Stimulated activated CD4-positive, alpha-beta T cell treated with anti-CD3 and anti-CD28 coated beads, Interleukin-4, amount 100 ng/mL, for 48 hours (primary cell): ENCODE measurements at places on chromosomes 7 and 10.

DNA sequence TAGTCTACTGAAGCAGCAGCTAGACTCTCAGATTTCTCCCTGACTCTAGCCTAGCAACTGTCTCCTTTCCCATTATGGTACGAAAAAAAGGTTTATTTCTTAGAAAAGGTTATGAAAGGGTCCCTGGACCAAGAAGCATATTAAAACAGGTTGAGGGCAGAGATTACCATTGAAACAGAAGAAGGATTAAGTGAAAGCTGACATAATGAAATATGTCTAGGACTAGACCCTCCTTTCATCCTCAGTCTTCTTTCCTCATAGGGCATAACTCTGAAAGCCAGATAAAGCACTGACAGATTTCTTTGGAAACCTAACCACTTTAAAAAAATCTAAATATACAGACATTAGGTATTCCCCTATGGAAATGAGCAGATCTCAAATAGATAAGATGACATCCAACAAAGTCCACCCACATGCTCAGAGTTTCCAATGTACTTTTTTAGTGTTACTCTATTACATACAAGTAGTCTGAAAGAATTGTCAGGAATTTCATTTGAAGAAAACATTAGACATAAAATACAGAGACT, 58.6 kb downstream of the JMJD1C start:
- DNase-seq: no peak

DNA sequence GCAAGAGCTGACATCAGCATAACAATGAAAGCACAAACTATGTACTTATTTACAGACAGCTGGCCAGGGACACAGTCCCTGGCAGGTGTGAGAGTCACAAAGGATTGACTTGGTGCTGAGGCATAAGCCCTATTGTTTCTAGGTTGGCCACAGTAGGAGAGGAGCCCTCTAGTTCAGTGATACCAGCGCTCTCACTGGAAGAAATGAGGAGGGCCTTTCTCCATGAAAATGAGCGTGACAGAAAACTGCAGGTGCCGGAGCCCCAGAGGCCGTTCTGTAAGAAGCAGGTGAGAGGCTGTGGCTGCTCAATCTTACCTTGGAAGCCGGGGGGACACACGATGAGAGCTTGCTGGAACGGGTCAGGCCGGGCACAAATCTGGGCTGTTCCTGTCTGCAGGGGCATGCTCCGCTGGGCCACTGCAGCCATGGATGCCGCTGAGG, 90.5 kb downstream of the CLEC2L start:
- DNase-seq: no peak

- no peak for DNase-seq
Measured at GRCh38 chr10:115857856-115858255, 415.1 kb downstream of the GFRA1 start.

- DNase-seq: no peak
Measured at GRCh38 chr7:158945519-158945918, 89.2 kb downstream of the DYNC2I1 start.

DNA sequence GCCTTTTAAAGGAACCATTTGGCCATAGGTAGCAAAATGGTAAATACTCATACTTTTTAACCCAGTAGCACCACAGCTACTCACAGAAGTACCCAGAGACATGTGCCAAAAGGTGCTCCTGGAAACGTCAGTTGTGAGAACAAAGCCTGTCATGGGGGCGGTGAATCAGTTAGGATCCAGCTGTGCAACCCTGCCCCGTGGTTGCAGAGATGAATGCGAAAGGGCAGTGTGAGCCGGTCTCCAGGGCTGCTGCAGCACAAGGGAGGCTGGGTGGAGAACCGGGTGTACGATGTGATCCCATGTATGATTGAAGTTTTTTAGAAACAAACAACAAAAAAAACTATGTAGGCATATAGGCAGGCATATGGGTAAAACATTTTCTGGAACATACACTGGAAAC, 1.3 kb upstream of the LRRC18 start:
- DNase-seq: no peak

- no peak for DNase-seq
Measured at GRCh38 chr10:79335470-79336235, 11.6 kb upstream of the PPIF start.

- no peak for DNase-seq
Measured at GRCh38 chr7:107233174-107233573, 64.4 kb downstream of the HBP1 start.

DNA sequence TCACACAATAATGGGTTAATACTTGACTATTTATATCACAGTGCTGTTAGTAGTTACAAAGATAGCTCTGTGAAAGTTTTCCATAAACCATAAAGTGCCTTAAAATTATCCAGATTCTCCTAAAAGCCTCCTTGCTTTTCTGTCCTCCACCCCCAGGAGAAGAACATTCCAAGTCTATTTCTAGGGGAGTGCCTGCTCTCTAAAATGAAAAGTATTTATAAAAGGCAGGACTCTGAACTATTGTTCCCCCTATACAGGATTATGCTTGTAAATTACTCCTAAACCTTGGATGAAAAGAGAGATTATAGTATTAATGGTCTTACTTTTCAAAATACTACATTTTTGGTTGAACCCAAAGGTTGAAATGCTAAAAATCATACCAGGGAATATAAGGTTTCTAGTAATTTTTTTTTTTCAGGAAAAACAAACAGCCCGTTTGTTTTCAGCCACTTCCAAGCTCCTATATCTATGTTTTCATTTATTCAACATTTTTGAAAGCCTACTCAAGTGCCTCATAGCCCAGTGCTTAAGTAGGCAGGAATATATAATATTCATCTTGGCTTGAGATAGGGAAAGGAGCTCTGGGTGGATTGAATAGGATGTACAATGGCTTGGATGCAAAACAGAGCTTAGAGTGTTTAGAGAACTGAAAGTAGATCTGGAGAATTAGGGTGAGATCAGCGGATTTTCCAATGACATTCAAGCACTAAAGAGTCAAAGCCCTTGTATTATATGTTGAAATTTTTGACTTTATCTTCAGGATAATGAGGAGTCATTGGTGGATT, 320.7 kb downstream of the GPR37 start:
- DNase-seq: no peak

GRCh38 chr10:124069341-124070264, 23.8 kb downstream of the CHST15 start:
- no peak for DNase-seq

DNA sequence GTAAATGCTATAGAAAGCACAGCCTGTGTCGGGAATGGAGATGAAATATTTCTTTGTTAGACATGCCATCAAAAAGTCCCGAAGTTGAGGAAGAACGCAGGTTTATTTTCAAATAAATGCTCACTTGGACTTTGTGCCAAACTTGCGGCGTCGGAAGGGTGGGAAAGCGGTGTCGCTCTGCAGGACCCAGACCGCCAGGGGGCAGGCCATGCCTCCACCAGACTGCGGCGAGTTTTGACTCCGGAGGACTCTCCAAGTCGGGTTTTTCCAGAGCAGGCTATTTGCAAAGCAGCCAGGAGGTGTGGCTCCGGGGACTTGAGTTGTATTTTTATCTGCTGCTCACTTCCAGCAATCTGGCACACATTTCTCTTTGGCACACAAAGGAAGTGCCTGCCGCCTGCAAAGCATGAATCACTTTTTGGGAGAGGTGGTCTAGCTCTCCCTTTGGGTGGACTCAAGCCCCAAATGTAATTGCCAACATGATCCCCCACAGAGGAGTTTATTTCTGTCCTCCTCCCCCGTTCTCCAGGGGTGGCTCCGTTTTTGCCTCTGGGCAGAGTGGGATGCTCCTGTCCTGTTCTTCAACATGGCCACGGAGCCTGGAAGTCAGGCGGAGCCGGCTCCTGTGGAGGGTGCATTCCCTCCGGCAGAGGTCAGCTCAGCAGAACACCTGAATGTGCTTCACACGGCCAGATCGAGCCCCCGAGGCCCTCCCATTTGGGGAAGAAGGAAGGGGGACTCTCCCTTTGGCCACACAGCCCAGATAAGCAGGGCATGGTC, 82.3 kb upstream of the GPR26 start:
- DNase-seq: peak; percentile 49

GRCh38 chr7:114832906-114833595, 88.8 kb upstream of the MDFIC start:
- DNase-seq: no peak

GRCh38 chr7:128697302-128697905, 25.3 kb downstream of the GARIN1A start:
- DNase-seq: peak; percentile 59

DNA sequence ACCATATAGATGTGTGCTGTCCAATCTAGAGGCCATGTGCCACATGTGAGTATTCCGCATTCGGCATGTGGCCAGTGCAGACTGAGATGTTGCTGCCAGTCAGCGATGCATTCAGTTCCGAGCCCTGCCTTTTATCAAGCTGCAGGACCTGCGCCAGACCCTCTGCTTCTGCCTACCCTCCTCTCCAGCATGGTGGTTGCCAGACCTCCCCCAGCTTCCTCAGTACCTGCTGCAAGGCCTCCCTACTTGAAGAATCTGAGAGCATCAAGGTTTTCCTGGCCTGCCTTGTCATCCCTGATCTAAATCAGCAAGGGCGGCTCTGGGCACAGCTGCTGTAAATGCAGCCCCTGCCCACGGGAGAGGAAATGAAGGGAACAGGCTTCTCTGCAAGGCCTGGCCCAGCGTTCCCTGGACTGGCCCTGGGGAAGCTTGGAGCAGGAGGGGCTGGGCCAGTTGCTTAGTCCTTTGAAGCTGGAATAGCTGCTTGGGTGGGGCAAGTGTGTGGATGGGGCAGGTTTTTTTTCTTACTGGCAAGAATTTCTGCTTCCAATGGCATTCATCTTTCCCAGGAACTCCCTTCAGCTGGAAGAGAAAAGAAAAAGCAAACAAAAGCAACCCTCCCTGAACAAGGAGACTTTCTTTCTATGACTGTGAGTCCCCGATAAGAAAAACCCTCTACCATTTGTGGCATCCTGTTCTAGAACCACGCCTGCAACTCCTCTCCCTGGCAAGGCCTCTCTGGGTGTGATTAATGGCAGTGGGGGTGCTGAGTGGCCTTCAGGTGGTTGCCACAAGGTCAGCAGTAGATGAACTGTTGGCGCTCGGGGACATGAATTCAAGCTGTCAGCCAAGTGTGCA, 93.0 kb downstream of the NHLRC2 start:
- DNase-seq: no peak

DNA sequence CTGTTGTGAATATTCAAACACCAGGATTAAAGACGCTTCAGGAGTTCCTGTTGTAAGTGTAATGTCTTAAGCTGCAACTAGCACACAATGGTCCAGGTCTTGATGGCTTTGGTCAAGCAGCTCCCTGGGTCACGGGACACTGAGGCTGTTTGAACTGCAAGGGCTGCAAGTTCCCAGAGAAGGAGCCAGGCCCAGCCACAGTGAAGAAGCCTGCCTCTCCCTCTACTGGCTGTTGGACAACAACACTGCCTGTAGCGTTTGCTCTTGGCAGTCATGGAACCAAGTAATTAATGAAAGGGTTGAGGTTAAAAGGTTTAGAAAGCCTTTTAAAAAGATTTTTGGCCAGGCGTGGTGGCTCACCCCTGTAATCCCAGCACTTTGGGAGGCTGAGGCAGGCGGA, 31.9 kb upstream of the GUSB start:
- DNase-seq: no peak

- no peak for DNase-seq
Measured at GRCh38 chr7:30163231-30163894, 28.6 kb downstream of the MTURN start.

DNA sequence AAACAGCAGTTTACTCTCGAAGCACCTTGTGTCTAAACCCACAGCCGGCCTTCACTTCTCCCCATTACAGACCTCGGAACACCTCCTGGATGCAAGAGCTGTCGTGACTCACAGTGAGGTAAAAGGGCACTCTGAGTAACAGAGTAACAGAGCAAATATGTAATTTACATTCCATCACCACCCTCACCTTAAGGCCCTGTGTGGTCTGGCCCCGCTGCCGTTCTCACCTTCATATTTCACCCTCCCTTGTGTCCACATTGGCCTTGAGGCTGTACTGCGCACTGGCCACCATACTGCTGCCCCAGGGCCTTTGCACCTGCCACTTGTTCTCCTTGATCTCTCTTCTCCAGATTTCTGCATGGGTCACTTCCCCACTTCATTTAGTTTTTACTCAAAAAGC, 12.6 kb downstream of the FFAR4 start:
- no peak for DNase-seq
